ENCODE measurements at places on chromosomes 7 and 10. TPM values are rescaled to one million over a fixed set of nuclear protein-coding genes. Genes with fewer than 3 reads are reported as not detected.

The CCDC7 gene
- 2.4 TPM for total RNA-seq

The GHRHR gene
- total RNA-seq: not detected

The IL15RA gene
- 7.6 TPM for total RNA-seq

The DNAJC9 gene
- 24.2 TPM for total RNA-seq

The VSTM4 gene
- total RNA-seq: not detected

The CCDC146 gene
- 1.8 TPM for total RNA-seq

The PLXDC2 gene
- total RNA-seq: 3.0 TPM

The ABLIM1 gene
- total RNA-seq: 32.4 TPM

The AGAP6 gene
- total RNA-seq: 3.6 TPM

The AASS gene
- total RNA-seq: 14.9 TPM

The NPFFR1 gene
- not detected for total RNA-seq

The ERVW-1 gene
- total RNA-seq: not detected

The WDR86 gene
- 0.08 TPM for total RNA-seq

The STRIP2 gene
- total RNA-seq: 15.5 TPM

The SPDYE16 gene
- not detected for total RNA-seq

The GNG11 gene
- total RNA-seq: 1.7 TPM

The ITIH2 gene
- not detected for total RNA-seq

The CFAP69 gene
- 0.30 TPM for total RNA-seq

The FAM221A gene
- total RNA-seq: 0.08 TPM

The LRRC17 gene
- not detected for total RNA-seq

The TOMM7 gene
- total RNA-seq: 145 TPM

The GDF2 gene
- total RNA-seq: not detected

The GRM3 gene
- total RNA-seq: not detected

The HOXA7 gene
- total RNA-seq: 3.6 TPM

The ITPRID1 gene
- total RNA-seq: not detected

The SORBS1 gene
- total RNA-seq: 0.08 TPM

The RUFY2 gene
- total RNA-seq: 8.1 TPM

The FAM25A gene
- 3.3 TPM for total RNA-seq

The PLPP4 gene
- 2.0 TPM for total RNA-seq

All from hair follicular keratinocyte (primary cell).